ENCODE measurements at places on chromosomes 13 and 19.

DNA sequence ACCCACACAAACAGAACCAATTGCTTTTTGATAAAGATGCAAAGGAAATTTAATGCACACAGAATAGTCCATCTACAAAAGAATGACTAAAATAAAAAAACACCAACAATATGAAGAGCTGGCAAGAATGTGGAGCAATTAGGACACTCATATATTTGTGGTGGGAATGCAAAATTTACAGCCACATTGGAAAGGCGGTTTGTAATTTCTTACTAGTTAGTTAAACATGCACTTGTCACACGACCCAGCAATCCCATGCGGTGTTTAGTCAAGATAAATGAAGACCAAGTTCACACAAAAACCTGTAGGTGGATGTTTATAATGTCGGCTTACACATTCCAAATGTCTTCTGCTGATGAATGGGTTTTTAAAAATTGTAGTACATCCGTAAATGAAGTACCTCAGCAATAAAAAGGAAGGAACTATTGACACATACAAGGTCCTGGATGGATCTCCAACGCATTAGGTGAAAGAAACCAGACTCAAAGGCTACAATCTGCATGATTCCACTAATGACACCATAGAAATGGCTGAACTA is 5.2 kb downstream of the GRTP1 start:
- no peak for DNase-seq

- DNase-seq, result no peak
These were observed 160.3 kb downstream of the SLITRK6 start for GRCh38 chr13:85638815-85639393.

- no peak for DNase-seq
These were observed 1.4 kb downstream of the FZR1 start for GRCh38 chr19:3507371-3508120.

DNA sequence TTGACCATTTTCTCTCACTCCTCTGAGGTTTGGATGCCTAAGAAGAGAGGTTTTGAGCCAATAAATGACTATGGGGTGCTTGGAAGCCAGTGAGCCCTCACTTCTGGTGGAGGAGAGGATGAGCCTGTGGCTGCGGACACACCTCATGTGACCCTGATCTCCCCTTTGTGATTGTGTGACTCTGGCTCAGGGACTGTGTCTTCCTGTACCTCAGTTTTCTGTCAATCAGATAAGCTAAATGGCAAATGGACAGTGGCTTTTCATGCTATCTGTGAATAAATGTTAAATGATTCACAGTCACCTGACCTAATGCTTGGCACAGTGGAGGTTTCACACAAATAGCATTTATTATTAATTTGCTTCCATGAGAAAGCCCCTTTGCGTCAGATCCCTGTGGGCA is 2.7 kb downstream of the PSG8 start:
- no peak for DNase-seq

GRCh38 chr19:15863272-15863671 is 34.6 kb downstream of the CYP4F2 start:
- no peak for DNase-seq

DNA sequence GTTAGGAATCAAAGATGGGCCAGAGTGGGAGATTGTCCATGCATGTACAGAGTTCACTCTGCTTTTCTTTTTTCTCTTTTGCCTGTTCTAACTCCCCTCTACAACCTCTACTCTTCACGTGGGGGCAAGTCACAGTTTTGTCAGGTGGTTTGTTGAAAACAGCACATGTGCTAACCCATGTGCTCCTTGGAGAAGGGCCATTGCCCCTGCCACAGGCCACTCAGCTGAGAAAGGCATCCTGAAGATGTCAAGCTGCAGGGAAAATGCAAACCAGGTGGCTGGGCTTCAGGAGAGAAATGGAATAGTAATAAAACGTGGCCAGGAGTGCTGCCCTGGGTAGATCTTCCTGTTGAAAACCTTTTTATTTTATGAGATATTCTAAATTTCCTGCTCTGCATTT is 35.3 kb upstream of the SLC10A2 start:
- DNase-seq, result no peak

- peak; percentile 81 for DNase-seq
These were observed at the start of gene PCID2 for GRCh38 chr13:113208421-113209335. TSS of gene PCID2 (minus strand) at chr13:113208669. CDS start at chr13:113208634, 35 bp downstream.

DNA sequence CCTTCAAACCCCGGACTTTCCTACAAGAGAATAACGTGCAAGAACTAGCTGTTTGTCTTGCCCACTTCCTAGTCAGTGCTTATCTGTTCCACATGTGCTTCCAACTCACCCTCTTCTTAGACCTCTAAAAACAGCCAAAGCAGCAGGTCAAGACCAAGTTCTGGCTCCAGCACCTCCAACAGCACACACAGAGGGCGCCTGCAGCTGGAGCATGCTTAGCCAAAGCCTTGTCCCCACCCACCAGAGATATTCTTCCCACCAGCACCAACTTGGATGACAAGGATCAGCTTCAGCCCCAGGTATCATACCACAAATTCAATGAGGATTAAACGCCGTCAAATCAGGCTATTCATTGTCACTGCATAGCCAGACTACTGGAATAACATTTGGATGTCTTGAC is 17.9 kb downstream of the RCBTB1 start:
- DNase-seq, result no peak

GRCh38 chr13:21782736-21783135 is 111.9 kb downstream of the FGF9 start:
- no peak for DNase-seq

DNA sequence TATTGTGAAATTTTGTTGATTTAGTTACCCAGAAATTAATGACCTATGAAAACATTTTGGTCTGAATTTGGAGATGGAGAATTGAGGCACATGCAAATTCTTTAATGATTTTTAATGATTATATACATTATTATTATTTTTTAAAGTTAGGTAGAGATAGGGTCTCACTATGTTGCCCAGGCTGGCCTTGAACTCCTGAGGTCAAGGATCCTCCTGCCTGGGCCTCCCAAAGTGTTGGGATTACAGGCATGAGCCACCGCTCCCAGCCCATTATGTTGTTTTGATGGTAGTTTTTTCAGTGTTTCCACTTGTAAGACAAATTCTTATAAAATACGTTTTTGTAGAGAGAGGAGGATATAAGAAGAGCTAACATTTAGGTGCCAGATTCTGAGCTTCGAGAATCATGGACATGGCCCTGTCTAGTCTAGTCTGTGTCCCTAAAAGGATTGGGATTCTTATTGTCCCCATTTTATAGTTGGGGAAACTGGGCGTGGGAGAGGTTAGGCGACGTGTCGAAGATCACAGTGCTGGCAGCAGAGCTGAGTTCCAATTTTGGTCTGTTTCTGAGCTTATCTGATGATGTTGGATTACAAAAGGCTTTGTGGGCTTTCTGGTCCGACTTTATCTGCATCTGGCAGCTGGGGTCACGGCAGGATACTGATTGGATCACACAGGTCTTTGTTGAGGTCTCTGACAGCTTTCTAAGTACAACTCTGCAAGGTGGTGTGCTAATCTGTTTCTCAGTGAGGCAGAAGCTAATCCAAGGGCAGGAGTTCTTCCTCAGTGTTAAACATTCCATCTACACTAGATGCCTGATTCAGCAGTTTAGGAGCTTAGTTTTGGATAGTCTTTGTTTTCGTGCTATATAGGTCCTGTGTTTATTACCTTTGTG is 7.5 kb upstream of the WDR88 start:
- DNase-seq, result no peak

GRCh38 chr19:40365613-40366401 is 17.3 kb downstream of the PLD3 start:
- DNase-seq, result peak; percentile 6

Data from stimulated activated CD8-positive, alpha-beta memory T cell treated with anti-CD3 and anti-CD28 coated beads, Interleukin-7, amount 100 ng/mL, for 1 hour (primary cell).